ENCODE measurements at places on chromosomes 5 and 9.

DNA sequence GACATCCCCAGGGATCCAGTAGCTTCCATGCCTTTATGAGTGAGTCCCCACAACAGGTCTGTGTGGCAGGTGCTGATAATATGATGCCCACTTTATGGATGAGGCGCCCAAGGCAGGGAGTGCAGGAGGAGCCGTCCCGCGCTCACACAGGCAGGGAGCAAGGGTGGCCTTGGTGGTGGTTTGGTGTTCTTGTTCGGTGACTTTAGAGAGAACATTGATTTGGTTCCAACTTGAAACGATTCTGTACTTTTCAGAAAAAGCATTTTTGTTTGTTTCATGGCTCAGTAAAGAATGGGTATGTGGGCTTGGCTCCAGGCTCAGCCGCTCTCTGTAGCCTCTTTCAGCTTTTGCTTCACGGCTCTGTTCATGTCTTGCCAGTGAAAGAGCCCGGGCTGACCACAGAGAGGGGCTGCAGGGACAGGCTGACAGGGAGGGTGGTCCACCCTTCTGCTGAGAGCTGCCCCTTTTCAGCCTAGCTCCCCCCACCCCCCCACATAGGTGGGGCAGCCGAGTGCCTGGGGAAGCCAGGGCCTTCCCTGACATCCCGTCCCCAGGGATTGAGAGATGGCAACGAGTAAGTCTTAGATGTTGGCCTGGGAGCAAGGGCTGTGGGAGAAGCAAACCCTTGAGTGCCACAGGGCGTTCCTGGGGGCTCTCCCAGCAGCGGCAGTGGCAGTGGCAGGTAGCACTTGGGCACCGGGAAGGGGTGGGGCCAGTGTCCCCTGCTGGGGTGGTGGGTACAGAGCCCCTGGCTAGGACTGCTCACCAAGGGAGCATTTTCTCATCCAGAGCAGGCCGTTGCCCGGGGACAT lies 28.0 kb downstream of the NCS1 start:
- no peak for DNase-seq

- no peak for DNase-seq
These were observed 106.5 kb upstream of the LPAR1 start for GRCh38 chr9:111144741-111145140.

GRCh38 chr5:143788401-143788800 lies 23.6 kb upstream of the HMHB1 start:
- DNase-seq, result no peak

DNA sequence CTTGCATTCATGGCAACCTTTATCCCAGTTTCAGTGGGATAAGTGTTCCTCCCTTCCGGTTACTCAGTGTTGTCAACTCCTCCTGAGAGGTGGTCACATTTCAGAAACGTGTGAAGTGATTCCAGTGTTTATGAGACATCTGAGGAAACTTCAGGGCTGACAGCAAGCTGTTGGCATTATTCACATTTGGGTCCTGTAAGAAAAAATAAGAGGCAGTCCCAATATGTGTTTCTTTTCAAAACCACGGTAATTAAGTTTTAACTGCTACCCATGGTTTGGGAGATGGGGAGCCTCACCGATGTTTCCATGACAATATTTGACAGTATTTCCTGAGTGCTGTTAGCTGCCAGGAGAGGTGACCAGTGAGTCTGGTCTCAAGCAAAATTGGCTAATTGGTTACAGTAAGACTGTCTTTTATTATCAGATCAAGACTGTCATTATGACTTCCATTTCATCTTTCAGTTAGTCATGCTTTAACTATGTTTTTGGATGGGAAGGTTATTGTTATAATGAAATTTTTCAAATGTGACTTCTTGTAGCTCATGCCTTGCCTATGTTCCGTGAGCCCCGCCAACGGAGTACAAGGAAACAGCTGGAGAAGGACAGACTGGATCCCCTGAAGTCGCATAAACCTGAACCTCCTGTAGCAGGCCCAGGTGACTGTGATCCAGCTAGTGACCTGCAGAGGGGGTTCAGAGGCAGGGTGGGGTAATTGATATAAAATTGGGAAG lies 115.3 kb downstream of the GDNF start:
- no peak for DNase-seq

- DNase-seq, result no peak
These were observed 732.0 kb upstream of the CTNND2 start for GRCh38 chr5:12636209-12636608.

- DNase-seq, result no peak
These were observed 271.2 kb upstream of the TMEM161B start for GRCh38 chr5:88539693-88540365.

DNA sequence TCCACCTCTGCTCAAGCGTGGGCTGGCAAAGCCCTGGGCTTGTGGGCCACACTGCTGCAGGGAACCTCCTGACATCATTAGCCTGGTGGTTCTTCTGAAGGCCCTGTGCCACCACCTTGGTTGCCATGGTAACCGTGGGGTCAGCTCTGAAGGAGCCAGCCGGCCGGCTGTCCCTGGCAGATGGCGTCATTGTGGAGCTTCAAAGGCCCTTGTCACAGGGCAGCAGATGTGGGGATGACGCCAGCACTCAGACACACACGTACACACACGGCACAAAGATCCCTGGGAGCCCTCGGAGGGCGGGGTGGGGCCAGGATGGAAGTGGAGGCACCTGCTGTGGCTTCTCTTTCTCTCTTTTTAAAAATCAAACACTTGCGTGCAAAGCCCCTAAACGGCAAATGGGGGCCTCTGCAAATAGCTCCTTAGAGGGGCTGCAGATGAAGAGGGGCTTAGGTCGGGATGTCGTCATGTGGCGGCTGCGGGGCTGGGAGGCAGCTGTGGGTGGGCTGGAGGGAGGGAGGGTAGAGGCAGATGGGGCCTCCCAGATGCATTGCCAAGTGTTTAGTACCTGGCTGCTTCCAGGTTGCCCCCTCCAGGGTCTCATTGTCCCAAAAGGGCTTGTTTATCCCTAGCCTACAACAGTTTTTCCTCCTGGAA lies 19.5 kb upstream of the RPL26L1 start:
- no peak for DNase-seq
